Activated CD8-positive, alpha-beta memory T cell treated with anti-CD3 and anti-CD28 coated beads for 4 hours (primary cell): ENCODE measurements at places on chromosomes 11 and 22.

DNA sequence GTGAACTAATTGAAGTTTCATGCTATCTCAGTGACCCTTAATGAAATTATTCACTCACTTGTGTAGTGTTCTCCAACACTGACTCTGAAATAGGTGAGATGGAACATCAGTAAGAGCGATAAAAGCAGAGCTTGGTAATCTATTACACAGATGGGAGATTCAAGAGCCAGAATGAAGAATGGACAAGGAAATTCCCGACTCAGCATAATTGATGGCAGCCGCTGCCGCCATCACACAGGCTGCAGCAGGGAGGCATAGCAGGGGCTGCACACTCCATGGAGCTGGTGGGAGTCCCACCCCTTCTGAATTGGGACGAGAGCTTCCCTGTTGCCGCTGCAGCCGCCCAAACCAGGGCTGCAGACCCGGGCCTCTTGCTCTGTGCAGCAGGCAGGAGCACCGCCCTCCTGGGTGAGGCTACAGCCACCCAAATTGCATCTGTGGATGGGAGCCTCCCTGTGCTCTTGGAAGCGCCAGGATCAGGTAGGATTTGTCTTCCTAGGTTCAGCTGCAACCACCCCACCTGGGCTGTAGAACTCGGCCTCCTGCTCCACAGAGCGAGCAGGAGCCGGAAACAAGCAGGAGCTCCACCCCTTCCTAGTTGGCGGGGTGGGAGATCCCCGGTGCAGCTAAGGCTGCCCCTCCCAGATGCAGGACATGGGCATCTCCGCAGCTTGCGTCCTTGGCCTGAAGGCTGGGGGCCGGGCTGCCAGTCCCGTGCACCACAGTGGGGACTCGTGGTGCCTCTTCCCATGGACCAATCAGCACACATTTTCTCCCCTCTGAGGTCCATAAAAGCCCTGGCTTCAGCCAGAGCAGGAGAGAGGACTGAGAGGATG lies 535.1 kb upstream of the LUZP2 start:
- no peak for DNase-seq

- DNase-seq = no peak
These were observed 16.3 kb downstream of the SMCO4 start for GRCh38 chr11:93526641-93527583.

DNA sequence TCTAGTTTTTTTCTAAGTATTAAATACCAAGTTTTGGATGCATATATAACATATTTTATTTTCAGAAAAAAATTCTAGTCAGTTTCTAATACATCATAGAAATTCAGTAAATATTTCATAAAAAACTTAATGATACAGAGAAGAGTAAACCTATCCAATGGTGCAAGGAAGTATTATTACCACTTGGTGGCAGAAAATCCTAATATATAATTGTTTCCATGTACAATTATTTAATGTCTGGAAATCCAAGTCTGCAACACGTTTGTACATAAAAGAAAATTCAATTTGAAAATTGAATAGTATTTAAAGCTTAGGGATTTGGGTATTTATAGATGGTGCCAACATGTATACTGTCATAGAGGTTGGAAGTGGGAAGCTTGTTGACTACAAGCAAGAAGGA lies 127.0 kb downstream of the TRPC6 start:
- DNase-seq = no peak

- no peak for DNase-seq
These were observed 62.4 kb upstream of the CD5 start for GRCh38 chr11:61039916-61040315.

GRCh38 chr11:122463530-122463929 lies 192.0 kb upstream of the UBASH3B start:
- no peak for DNase-seq

GRCh38 chr11:64813826-64814225 lies 3.5 kb upstream of the MEN1 start:
- no peak for DNase-seq

DNA sequence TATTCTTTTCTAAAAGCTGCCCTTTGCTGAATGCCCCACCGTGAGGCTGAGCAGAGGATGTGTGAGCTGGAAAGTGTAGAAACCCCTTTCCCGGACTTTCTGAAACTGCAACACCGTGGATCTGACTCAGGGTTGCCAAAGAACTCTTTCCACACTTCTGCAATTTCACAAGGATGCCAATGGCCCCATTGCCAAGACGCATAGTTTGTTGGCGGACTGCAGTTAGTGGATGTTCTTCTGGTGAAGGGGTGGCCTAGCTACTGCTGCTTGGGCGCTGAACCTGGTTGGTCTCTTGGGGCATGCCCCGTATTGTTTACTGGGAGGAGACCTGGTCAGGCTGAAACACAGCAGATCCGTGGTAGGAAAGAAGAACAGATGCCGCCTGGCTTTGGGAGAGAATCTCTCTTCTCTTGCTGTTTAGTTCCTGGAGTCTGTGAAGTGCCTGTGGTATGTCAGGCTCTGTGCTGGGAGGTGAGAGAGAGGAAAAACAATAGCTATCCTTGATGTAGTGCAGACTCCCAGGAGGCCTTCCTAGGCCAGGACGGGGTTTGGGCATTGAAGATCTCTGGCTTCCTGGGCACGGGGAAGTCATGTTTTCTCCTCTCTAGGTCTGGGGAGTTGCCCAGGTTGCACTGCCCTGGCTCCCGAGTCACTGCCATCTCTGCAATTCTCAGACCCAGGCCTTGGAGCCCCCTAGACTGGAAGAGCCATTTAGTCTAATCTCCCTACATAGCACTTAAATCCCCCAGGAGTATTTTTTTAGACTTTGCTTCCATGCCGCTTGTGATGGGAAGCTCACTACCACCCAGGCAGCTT lies 26.9 kb downstream of the CD82 start:
- no peak for DNase-seq

GRCh38 chr11:118819334-118820024 lies 28.5 kb upstream of the DDX6 start:
- no peak for DNase-seq

- no peak for DNase-seq
These were observed 32.2 kb downstream of the ARRB1 start for GRCh38 chr11:75319035-75319877.

DNA sequence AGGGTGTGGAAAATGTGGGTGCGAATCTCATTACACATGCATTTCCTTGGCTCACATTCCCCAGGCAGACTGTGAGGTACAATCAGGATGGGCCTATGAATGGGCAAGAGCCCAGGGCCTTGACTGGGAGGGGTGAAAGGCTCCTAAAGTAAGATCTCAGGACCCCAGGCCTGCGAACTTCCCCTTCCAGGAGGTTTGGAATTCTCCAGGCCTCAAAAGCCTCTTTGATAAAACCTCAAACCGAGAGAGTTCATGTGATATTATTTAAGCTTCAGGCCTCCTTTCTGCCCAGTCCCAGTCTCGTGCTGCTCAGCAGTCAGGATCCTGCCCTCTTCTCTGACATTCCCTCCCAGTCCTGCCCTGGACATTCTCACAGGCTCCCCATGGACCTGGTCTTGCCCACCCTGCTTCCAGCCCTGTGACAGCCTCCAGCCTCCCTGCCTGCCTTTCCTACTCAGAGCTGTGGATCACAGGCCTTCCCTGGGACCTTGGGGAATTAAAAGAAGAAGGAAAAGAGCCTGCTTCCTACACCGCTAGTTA lies 37.3 kb upstream of the TEAD1 start:
- DNase-seq = no peak

DNA sequence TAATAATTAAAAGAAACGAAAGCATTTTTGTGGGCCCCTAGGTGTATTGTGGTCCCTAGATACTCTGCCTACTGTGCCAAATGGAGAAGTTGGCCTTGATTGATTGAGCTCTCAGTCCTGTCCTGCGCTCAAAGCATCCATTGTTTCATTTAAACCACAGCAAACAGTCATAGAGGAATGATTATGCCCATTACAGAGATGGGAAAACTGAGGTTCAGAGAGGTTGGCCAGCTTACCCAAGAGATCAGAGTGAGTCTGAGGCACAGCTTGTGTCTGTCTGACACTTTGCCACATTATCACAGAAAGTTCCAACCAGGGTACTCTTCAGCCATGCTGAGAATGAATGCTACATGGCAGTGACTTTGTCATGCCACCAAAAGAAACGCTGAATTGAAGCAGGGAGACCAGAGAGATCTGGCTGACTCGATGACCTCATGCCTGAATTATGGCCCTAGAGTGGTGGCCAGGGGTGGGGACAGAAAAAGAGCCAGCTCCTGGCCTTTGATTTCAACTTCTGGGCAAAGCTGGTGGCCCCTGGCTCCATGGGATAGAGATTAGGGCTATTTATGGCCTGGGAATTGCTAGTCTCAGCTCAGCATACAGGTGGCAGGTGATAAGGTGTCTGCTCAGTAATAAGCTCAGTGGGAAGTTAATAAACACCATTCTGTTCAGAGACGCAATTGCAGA lies 180.5 kb downstream of the MIAT start:
- no peak for DNase-seq

DNA sequence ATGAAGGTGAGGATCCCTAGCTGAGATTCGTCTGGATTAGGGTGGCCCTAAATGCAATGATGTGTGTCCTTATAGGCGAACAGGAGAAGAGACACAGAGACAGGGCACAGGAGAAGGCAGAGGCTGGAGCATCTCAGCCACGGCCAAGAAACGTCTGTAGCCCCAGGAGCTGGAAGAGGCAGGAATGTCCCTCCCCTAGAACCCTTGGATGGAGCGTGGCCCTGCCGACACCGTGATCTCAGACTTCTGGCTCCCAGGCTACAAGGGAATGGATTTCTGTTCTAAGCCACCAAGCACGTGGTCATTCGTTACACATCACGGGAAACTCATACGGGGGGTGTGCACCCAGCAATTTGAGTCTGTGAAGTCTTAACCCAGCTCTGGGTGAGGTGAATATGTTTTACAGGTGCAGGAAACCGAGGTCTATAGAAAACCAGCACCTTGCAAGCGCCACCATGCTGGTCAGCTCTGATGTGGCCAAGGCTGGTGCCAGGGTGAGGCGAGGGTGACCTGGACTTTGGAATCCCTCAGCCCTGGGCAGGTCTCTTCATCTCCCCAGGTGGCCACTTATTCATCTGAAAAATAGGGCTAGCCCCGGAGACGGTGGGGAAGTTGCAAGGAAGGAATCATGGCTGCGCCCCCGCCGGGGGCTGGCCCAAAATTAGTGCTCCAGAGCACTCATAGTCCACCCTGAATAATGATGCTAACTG lies 89.5 kb upstream of the FGF3 start:
- no peak for DNase-seq

- no peak for DNase-seq
These were observed 11.1 kb downstream of the SPTBN2 start for GRCh38 chr11:66717925-66718319.
